ENCODE measurements at places on chromosomes 11 and 22.

GRCh38 chr11:117743121-117743815, 53.7 kb downstream of the DSCAML1 start:
- no peak for DNase-seq

- DNase-seq, result no peak
Observed at GRCh38 chr22:26558248-26558895, 31.6 kb downstream of the TPST2 start.

DNA sequence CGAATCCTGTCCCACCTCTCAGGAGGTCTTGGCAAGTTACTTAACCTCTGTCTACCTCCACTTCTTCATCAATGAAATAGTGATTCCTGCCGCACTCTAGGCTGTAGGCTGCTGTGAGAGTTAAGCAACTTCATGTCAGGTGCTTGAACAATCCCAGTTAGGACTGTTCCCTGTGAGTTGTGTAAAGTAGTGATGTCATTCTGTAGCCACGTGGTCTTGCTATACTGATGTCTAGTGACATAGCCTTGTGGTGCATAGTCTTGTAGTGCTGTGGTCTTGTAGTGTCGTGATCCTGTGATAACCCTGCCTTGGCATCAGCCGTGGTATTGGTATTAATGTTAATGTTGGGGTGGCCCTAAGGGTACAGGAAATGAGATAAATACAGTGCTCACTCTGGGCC, 30.3 kb upstream of the PRR5 start:
- no peak for DNase-seq

DNA sequence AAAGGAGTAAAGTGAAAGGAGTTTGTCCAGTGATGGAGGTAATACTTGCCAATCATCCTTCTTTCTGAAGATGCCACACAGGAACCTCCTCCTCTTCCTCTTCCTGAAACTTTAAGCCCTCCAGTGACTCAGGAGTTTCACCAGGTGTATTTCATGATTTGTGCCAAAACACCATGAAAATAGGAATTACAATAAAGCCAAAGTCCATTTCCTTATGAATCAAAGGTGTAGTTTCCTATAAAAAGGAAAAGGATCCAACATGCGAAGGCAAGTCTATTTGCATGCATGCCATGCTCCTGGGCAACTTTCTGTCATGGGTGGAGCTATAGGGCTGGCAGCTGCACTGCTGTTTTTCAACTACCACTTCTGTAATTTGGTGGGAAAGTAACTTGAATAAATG, 9.8 kb upstream of the POU2AF1 start:
- no peak for DNase-seq

GRCh38 chr22:24108073-24108472, 73.2 kb upstream of the SUSD2 start:
- no peak for DNase-seq

DNA sequence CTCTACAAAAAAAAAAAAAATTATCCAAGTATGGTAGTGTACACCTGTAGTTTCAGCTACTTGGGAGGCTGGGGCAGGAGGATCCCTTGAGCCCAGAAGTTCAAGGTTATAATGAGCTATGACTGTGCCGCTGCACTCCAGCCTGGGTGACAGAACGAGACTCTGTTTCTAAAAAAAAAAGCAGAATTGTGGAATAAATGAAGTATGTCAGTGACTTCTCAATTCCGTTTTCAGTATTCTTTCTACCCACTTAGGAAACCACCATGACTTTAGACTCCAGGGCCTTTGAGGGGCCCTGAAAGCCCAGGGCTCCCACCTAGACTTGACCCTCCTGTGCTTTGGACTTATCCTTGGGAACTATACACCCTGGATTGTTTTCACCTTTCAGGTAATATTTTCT, 6.5 kb upstream of the NUP160 start:
- DNase-seq, result no peak

GRCh38 chr22:45879552-45879949, 97.4 kb downstream of the WNT7B start:
- no peak for DNase-seq

GRCh38 chr22:37065180-37065579, 13.6 kb downstream of the KCTD17 start:
- no peak for DNase-seq

- DNase-seq, result no peak
Observed at GRCh38 chr22:30861688-30862552, 106.7 kb downstream of the MORC2 start.

GRCh38 chr22:47928631-47929030, 1166.2 kb downstream of the TBC1D22A start:
- no peak for DNase-seq

GRCh38 chr11:113440816-113441215, 34.4 kb downstream of the DRD2 start:
- DNase-seq, result no peak

DNA sequence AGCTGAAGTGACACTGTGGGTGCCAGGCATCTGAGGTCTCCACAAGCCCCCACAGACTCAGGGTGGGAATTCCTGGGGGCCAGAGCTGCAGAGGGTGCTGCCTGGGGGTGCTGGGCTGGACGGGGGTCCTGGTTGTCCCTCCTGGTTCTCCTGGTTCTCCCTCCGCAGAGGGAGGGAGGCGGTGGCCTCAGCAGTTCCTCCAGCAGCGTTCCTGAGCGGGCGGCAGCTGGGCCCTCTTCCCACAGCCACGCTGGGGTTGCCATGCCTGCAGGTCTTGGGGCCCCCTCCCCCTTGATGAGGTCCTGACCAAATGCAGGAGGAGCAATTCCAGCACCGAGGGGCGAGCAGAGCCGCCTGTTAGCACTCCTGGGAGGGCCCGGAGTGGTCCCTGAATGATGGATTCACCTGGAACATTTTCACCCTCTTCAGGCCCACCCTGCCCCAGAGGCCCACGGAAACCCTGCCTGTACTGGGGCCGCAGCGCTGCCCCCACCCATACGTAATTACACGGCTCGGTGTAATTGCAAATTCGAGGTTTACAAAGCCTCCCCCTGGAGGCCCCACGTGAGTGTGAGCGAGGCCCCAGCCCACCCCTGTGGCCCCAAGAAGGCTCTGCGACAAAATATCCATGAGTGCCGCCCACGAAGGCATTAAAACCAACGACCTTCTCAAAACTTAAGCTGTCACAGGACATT, 635 bp downstream of the C11orf21 start:
- DNase-seq, result no peak

DNA sequence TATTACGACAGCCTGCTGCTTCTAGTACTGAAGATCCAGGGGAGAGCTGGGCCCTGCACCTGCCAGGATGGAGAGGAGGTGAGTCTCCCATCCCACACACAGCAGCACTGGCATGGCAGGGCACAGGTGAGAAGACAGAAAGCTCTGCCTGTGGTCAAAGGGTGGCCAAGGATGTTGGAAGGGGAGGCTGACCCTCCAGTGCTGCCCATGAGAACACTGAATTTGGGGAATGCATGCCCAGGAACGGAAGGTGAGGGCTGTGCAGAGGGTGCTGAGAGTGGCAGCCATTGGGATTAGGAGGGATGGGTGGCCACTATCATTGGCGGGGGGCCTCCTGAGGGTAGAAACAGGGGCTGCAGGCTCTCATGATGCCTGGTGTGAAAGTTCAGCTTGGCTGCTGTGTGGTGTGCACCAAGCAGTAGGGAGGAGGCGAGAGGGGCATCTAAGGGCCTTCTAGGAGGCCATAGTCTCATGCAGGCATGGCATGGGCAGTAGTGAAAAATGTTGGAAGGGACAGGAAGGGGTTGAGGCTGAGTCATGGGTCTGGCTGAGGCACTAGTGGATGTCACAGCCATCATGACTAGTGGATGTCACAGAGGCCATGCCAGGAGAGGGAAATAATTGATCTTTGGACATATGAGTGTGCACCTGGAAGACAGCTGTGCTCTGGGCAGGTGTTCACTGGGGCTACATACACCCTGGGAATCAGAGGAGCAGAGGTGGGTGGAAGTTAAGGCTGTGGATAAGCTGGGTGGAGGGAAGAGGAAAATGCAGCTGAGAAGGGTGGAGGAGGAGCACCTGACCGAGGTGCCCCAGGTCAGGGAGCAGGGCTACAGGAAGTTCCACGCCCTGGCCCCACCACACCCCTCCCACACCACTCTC, 2.5 kb upstream of the LRRC74B start:
- no peak for DNase-seq

GRCh38 chr11:84497981-84498411, 1129.1 kb downstream of the DLG2 start:
- no peak for DNase-seq
